Activated CD8-positive, alpha-beta memory T cell treated with anti-CD3 and anti-CD28 coated beads for 36 hours (primary cell): ENCODE measurements at places on chromosomes 7 and 10. TPM values are rescaled to one million over a fixed set of nuclear protein-coding genes. Genes with fewer than 3 reads are reported as not detected.

ABLIM1 gene
- total RNA-seq: 44.4 TPM

CCZ1B gene
- total RNA-seq: 57.9 TPM

TNS3 gene
- 1.4 TPM for total RNA-seq

TRPV6 gene
- total RNA-seq: not detected

C10orf95 gene
- 0.74 TPM for total RNA-seq

NPY4R gene
- total RNA-seq: not detected

SPOCK2 gene
- total RNA-seq: 48.8 TPM

CLDN4 gene
- total RNA-seq: not detected

PTF1A gene
- total RNA-seq: not detected

TBX20 gene
- total RNA-seq: not detected

ZNF239 gene
- total RNA-seq: 1.5 TPM

KAZALD1 gene
- 0.21 TPM for total RNA-seq

PRRT4 gene
- 0.27 TPM for total RNA-seq

LRRD1 gene
- total RNA-seq: not detected

C10orf71 gene
- not detected for total RNA-seq

TMEM273 gene
- 78.7 TPM for total RNA-seq

GRID2IP gene
- total RNA-seq: 0.40 TPM

TRPV5 gene
- not detected for total RNA-seq

CFAP46 gene
- total RNA-seq: 0.19 TPM

TCAF2 gene
- 29.4 TPM for total RNA-seq

TAS2R41 gene
- not detected for total RNA-seq

MOSPD3 gene
- total RNA-seq: 16.7 TPM

NPFFR1 gene
- not detected for total RNA-seq

PTCD1 gene
- total RNA-seq: 7.0 TPM

FAM237B gene
- total RNA-seq: not detected

PIK3CG gene
- total RNA-seq: 26.6 TPM

GRM8 gene
- not detected for total RNA-seq

PNLIPRP1 gene
- not detected for total RNA-seq

ADAM8 gene
- total RNA-seq: 68.5 TPM

AKR1C8 gene
- total RNA-seq: not detected

JCAD gene
- total RNA-seq: 0.02 TPM

MSMB gene
- not detected for total RNA-seq

HYAL4 gene
- total RNA-seq: not detected

GTF2I gene
- total RNA-seq: 168 TPM

MRPS24 gene
- 138 TPM for total RNA-seq

KIF5B gene
- total RNA-seq: 89.4 TPM

COBL gene
- total RNA-seq: not detected

TLL2 gene
- not detected for total RNA-seq

GRM3 gene
- not detected for total RNA-seq

OPN1SW gene
- total RNA-seq: not detected

AVPI1 gene
- 2.5 TPM for total RNA-seq

CPA4 gene
- total RNA-seq: not detected

SPDYE9 gene
- total RNA-seq: not detected

IGF2BP3 gene
- 0.04 TPM for total RNA-seq

CALCR gene
- total RNA-seq: not detected

ENTPD1 gene
- total RNA-seq: 9.7 TPM

NCF1 gene
- 0.31 TPM for total RNA-seq

CNPY1 gene
- total RNA-seq: not detected

CACNB2 gene
- total RNA-seq: not detected

GIMAP6 gene
- total RNA-seq: 27.4 TPM

MMD2 gene
- total RNA-seq: not detected

PRLHR gene
- not detected for total RNA-seq

GBX1 gene
- not detected for total RNA-seq

CTAGE6 gene
- 0.36 TPM for total RNA-seq

STN1 gene
- 22.5 TPM for total RNA-seq

IKZF1 gene
- total RNA-seq: 236 TPM

MYH16 gene
- not detected for total RNA-seq
